Activated CD4-positive, alpha-beta T cell treated with anti-CD3 and anti-CD28 coated beads, Interleukin-10, Interleukin-2, amounts not matched to agents 100 ng/mL and 50 ng/mL, durations not matched to agents 16 hours and 8 hours (primary cell): ENCODE measurements at places on chromosomes 7 and 10.
A peak's percentile ranks its signal among the peaks of the same experiment; 100 is the strongest.

DNA sequence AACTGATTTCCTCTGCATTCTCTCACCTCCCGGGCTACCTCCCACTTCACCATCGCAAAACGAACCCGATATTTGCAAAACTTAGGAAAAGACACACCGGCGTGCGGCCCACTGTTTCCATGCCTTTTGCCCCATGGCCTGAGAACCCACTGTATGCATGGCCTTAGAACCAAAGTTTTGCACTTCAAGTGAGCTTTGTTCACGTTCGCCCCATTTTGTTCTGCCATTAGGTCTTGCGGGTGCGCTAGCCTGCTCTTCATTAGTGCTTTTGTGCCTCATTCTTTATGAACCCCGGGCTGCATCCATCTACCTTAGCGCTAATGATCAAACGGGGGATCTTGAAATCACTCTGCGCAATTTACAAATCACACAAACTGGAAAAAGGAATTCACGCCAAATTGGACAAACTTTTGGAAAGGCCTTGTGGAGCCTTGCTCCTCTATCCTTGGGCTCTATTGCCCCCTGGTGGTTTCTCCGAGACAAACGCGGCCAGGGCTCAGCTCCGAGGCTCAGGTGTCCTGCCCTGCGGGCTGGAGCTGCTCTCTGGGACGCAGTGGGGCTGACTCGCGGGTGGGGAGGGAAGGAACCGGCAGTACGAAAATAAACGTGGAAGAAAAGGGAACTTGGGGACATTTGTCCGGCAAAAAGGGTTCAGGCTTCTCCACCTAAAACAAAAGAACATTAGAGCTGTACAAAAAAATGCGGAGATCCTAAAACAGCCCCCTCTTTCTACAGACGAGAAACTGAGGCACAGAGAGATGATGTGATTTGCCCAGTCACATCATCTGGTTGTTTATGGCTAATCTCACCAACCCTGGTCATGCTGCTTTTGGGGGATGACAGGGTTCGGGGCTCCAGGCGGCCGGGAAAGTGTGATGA, 300.4 kb upstream of the NFE2L3 start:
- peak; percentile 86 for DNase-seq

- no peak for DNase-seq
These were observed 151.3 kb upstream of the RSU1 start for GRCh38 chr10:16968416-16969041.

DNA sequence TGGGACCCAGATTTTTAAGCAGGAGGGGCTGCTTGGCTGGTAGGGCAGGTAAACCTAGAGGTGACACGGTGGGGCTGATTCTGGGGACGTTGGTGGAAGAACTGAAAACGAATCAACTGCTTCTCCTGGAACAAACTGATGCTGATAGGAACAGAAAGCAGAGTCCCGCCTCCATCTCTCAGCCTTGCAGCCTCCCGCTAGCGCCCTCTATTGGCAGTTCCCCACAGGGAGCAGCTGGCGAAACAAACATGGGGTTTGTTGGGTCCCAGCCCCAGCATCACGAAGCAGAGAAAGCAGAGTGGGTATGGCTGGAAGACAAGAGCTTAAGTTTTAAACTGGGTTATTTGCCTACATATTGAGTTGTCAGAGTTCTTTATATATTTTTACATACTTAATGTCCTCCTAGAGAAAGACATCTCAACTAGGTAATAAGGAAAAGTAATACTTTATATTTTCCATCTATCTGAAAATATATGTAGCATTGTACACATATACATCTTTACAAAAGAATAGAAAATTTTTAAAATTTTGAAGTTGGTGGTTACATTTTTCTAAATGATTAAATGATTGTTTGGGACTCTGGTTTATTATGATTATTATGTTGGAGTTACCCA, 42.3 kb upstream of the FOXI2 start:
- DNase-seq, result peak; percentile 67

- DNase-seq, result no peak
These were observed 143.3 kb downstream of the ANK3 start for GRCh38 chr10:60246382-60246781.

GRCh38 chr7:74025146-74025545, 2.8 kb upstream of the ELN start:
- no peak for DNase-seq

GRCh38 chr10:14116021-14116420, 214.7 kb downstream of the FRMD4A start:
- no peak for DNase-seq

- DNase-seq, result no peak
These were observed 28.2 kb downstream of the SGPL1 start for GRCh38 chr10:70843776-70844489.

- no peak for DNase-seq
These were observed 42.6 kb downstream of the HOXA1 start for GRCh38 chr7:27053153-27053552.

- DNase-seq, result no peak
These were observed 60.3 kb upstream of the CFAP46 start for GRCh38 chr10:133002685-133003084.
